ENCODE measurements at places on chromosomes 3 and 15.

DNA sequence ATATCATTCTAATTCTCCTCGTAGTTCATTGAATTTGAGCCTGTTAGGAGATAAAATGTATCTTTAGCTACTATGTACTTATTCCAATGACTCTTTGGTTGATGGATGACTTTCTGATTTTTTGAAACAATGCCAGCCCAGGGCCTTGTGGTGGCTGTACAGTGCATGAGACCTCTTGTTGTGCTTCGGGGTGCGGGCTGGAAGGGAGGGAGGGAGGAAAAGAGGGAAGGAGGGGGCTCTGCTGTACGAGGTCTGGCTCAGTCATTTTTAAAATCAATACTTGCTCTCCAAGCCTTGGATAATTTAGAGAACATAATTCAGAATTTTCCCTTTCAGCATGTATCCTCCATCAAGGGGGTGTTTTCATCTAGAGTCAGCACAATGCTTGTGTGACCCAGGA is 399.7 kb upstream of the ONECUT1 start:
- no peak for DNase-seq

- DNase-seq, result no peak
These were observed 235.6 kb downstream of the SV2B start for GRCh38 chr15:91335702-91336101.

DNA sequence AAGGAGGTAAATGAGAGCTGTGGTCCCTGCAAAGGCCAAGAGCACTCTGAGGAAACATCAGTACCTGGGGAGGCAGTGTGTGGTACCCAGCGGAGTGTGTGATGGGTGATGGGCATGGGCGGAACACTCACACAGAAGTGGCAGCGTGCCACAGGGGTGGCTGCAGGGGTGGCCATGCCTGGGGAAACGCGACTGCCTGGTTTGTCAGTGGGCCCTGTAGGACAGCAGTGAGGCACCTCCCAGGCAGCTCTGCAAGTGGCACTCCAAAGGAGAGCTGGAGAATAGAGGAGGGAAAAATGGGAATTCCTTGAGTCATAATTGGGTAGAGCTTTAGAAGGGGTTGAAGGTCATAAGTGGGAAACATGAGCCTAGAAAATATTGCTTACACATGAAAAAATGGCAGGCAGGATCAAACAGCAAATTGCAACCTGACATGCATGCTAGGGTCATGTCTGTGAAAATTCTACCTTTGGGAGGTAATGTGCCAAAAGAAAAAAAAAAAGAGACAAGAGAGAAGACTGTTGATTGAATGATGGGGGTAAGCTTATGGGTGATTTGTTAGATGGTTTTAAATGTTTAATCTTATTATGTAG is 138.4 kb downstream of the RPLP1 start:
- DNase-seq, result no peak

GRCh38 chr15:59918994-59919951 is 84.8 kb upstream of the FOXB1 start:
- DNase-seq, result no peak

- no peak for DNase-seq
These were observed 8.3 kb upstream of the CSPG4 start for GRCh38 chr15:75720787-75721479.

GRCh38 chr3:124783696-124784095 is 53.4 kb downstream of the UMPS start:
- DNase-seq, result no peak

DNA sequence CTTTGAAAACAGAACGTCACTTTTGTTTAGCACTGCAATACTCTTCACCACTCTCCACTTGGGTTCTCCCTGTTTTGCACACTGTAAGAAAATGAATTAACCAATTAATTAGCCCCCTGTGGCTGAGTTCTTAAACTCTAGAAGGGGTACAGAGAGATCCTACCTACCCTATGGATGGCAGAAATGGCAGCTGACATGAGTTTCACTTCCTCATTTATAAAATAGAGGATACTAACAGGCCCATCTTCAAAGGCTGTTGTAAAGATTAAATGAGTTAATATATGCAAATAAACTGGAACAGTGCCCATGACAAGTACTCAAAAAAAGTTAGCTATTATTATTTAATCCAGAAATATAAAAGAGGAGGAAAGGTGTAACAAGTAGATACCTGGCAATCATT is 36.9 kb downstream of the SUCLG2 start:
- DNase-seq, result no peak
